ENCODE measurements at places on chromosomes 3 and 15.

DNA sequence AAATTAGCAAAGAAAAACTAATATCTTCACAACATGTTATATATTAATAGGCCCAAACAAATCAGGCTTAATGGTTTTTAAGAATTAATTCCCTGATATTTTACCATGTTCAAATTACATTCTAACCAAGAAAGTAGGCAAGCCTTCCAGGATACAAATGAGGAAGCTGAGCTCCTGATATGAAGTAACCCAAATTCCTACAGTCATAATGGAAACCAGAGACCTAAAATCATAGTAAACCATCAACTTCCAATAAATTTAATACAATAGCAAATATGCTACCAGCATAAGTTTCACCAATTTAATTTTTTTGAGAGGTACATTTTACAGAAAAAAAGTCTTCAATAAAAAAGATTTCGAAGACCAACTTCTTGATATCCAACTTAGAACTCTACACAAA, 3.8 kb downstream of the DCBLD2 start:
- DNase-seq, result no peak

DNA sequence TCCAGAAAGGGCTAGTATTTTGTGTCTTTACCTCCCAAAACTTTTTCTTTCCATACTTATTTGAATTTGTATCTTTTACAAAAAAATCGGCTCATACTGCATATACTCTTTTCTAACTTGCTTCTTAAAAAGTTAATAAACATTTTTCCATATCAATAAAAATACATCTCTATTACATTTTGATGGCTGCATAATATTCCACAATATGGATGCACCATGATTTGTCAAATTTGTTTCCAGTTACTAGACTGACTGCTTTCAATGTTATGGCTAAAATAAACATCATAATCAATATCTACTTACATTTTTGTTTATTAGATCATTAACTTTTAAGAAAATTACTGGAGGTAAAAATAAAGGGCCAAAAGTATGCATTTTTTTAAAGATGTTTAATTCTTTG, 121.7 kb downstream of the MEIS2 start:
- DNase-seq, result no peak

DNA sequence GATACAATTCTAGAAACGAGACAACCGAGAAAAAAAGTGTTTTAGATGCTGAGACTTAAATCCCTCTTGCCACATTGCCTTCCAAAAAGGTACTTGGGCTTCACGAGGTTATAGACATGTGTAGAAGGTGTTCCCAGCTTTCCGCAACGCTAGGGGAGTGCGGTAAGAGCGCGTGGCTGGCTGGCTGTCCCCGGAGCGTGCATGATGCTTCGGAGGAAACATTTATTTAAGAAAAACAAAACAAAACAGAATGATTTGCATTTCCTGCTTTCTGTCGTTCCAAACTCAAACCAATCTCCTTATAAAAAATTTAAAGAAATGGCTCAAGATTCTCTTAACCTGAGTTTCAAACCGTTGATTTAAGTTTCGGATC, 841 bp downstream of the SLC6A20 start:
- no peak for DNase-seq

- DNase-seq, result no peak
Observed at GRCh38 chr15:69505956-69506556, 53.4 kb downstream of the RPLP1 start.

- DNase-seq, result no peak
Observed at GRCh38 chr3:115108614-115109013, 38.5 kb downstream of the ZBTB20 start.

- no peak for DNase-seq
Observed at GRCh38 chr15:38671006-38671387, 106.4 kb upstream of the RASGRP1 start.

GRCh38 chr15:35098737-35099136, 13.6 kb upstream of the NANOGP8 start:
- no peak for DNase-seq

DNA sequence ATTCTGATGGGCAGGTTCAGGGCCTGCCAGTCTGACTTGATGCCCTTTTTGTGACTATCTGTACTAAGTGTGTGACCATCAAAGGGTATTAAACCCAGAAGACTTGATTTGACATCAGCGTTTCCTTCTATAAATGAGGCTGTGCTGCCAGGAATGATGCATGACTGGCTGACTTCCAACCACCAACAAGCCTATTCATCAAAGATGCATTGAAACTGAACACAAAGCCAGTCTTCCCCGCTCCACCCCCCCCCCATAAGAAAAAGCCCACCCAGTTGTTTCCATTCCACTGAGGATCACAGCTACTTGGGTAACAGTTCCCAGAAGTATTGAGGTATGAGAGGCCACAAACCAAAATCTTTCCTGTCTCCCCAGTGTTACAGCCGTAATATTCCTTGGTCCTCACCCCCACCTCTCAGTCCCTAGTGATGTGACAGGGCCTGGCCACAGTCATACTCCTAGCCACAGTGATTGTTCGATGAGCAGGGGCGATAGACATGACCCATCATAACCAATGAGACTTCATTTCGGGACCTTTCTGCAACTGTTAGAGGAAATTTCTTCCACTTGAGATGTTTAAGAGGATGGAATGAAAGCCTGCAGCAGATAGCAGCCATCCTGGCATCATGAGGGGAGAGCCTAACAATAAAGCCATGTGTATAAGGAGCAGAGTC, 22.6 kb downstream of the SH3BP5 start:
- no peak for DNase-seq

DNA sequence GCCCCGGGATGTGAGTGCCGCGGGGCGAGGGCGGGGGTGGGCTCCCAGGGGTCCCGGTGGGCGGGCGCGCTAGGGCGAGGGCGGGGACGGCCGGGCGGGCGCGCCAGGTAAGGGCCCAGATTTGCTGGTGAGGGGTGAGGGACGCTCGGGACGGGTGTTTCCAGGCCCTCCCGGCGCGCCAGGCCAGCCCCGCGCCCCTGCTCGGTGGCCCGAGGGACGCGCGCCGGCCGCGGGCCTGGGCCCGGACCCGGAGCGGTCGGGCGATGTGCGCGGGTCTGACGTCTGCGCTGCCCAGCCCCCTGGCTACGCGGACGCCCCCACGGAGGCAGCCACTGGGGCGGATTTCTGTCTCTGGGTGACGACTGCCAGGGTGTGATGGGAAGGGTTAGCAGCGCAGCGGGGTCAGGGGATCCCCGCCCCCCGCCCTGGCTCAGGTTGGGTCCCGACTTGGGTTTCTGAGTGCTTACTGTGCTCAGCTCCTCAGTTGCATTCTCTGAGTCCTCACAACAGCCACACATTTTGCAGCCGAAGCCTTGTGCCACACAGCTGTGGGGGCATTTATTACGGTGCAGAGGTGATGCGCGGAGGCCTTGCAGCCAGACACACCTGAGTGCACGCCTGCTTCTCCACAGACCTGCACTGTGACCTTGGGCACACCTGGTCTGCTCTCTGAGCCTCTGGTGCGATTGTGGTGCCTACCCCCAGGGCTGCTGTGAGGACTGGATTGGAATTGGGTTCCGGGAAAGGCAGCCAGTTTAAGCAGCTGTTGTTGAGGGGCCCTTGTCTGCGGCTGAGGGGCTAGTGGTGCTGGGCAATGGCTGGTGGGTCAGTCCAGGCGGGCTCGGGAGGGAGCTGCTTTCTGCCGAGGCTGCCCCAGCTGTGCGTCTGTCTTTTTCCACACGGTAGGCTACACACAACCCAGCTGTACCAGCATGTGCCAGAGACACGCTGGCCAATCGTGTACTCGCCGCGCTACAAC, 523 bp downstream of the HDAC11 start:
- DNase-seq, result peak; percentile 62

- no peak for DNase-seq
Observed at GRCh38 chr3:98779541-98780335, 16.6 kb downstream of the ST3GAL6 start.

GRCh38 chr3:120263792-120264191, 21.2 kb downstream of the GPR156 start:
- DNase-seq, result no peak

All from anterior cingulate cortex (tissue), 58 donors.